A549 treated with dexamethasone at 1 μM for 4 hours (cell line): ENCODE measurements at places on chromosomes 16 and 17. TPM values are rescaled to one million over a fixed set of nuclear protein-coding genes. Genes with fewer than 3 reads are reported as not detected.

Gene COX11
- 88.4 to 153 TPM (median 98.5 TPM) in 5 replicates for total RNA-seq

Gene SEPTIN1
- total RNA-seq = 0.87 to 2.8 TPM (median 2.3 TPM) in 5 replicates

Gene CDRT15L2
- total RNA-seq = not detected in 5 replicates

Gene KRT17
- 0.63 to 1.8 TPM (median 0.79 TPM) in 5 replicates for total RNA-seq

Gene KRTAP17-1
- total RNA-seq = not detected in 5 replicates
